Sciatic nerve (tissue), 2 donors: ENCODE measurements at places on chromosomes 12 and 14.

DNA sequence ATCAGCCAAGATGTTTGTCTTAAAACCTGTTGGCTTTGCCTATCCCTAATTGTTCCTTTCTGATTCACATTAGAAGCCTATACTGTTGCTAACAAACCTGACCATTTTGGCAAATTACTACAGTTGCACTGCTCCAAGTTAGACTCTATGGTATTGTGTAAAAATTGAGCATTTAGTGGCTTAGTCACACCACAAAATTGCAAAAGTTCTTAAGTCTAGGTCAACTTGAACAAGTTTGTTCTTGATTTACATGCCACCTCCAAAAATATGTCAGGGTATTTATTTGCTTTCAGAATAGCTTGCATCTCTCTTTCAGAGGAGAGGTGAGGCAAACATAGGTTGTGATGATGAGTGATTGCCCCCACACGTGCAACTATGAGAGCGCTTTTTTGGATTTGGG is 27.0 kb upstream of the PTHLH start:
- no peak for DNase-seq

DNA sequence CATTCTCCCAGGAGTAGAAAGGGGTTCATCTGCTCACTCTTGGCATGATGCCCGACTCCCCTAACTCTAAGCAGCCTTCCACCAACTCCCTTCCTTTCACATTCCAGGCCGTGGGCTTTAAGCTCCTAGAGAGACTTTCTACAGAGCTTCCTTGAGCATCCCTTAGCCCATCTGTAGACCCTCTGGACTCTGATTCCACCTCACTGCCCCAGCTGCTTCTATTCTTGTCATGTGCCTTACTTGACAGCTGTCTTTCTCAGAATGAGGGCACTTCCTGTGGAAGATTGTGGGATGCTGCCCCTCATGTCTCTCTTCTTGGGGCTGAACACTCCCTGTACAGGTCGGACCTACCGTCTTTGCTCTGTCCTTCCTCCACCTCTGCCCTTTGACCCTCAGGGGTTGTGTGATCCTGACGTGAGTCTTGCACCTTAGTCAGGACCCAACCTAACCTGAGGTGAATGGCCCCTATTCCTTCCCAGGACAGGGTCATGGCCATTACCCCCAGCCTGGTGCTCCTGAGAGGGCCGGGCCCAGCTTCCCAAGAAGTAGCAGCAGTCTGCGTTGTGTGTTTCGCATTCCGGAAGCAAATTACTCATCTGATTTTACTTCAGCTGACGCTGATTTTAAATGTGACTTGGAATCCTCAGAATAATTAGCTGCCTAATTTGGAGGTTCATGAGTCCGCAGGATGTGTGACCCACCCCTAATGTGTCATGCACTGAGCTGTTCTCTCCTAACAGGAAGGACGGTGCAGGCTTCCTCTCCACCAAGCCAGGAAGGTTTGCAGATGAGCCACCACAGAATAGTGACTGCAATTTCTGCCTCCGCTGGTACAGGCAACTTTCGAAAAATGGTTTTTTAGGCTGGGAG is 2.7 kb upstream of the GALNT6 start:
- no peak for DNase-seq

DNA sequence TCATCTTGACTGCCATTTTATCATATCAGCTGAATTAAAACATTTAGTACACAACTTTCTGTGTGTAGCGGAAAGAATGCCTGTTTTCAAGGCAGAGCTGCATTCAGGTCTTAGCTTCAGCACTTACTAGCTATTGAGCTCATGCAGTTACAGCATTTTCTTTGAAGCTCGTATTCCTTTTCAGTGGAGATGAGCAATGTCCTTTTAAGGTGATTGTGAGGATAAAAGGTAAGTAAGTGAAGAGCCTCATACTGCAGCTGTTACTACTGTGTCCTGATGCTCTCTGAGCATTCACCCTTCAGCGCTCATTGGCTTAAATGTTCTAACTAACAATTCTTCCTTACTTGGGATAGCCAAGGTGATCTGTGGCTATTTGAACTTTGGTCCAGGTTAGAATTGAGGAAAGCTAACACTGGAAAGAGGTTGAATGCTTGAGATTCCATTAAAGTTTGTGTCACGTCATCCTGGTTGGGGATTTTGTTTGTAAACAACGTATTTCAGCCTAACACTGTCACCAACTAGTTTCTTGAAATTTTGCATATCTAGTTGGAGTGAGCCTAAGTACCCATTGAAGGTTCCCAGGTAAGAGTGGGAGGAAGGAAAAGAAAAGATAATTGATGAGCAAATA is 71.4 kb downstream of the PAPOLA start:
- no peak for DNase-seq

DNA sequence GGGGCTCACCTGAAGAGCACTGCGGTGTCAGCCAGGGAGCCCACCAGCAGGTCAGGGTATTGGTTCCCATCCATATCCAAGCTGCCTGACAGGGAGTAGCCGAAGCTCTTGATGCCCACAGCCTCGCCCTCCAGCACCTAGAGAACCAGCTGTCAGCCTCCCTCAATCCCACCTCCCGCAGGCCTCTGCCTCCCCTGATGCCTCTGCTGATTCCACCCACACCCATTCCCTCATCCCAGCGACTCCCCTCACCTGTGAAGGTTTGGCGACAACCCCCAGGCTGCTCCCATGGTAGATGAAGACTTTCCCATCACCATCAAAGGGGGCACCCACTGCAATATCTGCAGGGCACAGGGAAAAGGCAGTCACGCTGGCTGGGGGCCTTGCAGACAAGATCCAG is 10.0 kb downstream of the ITGA7 start:
- peak; percentile 26 for DNase-seq

DNA sequence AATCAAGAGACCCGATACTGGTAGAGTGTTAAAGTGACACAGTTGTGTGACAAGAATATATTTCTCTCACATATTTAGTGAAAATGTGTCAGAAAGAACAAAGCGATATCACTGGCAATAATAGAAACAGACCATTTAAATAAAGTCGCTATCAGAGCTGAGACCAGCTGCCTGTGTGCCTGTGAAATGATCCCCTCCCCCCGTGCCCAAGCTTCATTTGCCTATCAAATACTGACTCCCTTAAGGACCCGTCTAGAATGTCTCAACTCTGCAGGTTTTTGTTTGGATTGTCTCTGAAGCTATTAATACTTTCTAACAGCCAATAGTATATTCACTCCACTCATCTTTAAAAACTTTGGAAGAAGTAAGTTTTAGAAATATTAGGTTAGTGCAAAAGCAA is 98.9 kb downstream of the EGLN3 start:
- no peak for DNase-seq

DNA sequence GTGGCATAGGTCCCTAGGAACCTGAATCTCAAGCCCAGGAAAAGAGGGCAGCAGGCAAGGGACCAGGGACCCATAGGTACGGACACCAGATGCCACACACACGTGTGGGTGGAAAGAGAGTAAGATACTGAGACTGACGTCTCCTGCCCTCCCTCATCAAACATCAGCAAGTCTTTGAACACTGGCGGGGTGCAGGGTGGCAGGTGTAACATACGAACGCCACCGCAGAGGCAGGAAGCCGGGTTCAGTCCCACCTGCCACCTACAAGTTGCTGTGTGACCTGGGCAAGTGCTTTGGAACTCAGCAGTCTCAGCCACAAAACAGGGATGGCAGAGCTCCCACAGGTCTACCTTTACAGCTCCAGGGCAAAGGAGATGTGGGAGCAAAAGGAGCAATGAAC is 11.1 kb downstream of the ACTN1 start:
- DNase-seq: no peak

GRCh38 chr14:104813286-104813685 is 12.4 kb downstream of the ZBTB42 start:
- peak; percentile 8 for DNase-seq

GRCh38 chr14:24565766-24566165 is 10.3 kb downstream of the CTSG start:
- no peak for DNase-seq

DNA sequence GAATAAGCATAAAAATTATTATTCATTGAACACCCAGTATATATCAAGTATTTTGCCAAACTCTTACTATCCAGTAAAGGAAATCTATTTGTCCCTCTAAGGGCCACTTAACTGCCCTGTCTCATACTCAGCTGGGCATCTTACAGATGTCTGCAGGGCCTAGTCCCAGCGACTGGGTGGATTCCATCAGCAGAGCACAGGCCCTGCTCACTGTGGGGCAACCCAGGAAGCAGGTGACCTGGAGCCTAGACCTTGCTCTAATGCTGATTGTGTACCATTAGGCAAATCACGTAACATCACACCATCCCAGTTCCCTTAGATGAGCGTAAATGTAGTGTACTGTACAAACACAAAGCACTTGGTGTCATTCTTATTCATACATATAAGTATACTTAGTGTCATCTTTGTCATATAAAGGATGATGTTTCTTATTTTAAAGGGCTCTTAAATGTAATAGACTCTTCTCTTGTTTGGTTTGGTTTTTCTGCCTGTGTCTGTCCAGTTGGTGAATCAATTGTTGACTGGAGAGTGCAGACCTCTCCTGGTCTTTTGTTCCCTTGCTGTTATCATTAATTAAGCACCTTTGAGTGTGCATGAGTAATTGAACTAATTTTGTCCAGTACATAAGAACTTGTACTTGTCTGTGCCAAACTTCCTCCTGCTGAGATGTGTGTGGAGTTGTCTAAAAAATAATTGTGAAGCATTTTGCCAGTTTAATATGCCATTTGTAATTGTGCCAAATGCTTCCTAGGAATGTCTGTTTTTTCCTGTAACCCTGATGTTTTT is 49.3 kb downstream of the RAB35 start:
- DNase-seq: no peak

DNA sequence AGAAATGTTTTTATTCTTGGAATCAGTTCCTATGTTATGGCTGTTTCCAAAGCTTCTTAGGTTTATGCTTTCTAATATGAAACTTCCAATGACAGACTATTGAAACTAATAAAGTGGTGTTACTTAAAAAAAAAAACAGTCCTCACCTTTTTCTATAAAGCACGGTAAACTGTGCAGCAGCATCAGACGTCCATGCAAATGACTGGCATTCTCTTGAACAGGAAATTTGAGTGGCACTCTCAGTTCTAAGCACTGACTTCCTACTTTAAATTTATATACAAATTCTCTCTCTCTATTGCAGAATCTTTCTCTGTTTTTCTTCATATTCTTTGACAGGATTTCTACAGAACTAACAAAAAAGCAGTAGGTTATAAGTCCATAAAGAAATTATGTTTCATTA is 2.8 kb upstream of the RAD51AP1 start:
- DNase-seq: no peak

DNA sequence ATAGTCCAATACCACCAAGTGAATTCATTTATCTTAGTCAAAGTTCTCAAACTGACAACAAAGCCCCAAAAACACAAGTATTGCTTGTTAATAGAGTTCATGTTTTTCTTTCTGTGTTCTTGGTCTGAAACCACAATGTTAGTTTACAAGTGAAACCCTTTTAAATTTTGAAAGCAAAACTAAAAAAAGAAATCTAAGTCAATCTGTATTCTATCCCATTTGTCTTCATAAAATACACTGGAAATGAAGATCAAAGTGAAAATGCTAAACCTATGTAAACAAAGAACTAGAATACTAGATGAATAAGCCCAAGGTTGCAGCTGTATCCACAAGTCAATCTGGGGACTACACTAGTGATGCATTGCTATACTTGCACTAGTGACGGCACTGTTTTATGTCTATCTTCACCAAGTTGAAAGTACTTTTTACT is 10.4 kb downstream of the MAP4K5 start:
- DNase-seq: no peak

DNA sequence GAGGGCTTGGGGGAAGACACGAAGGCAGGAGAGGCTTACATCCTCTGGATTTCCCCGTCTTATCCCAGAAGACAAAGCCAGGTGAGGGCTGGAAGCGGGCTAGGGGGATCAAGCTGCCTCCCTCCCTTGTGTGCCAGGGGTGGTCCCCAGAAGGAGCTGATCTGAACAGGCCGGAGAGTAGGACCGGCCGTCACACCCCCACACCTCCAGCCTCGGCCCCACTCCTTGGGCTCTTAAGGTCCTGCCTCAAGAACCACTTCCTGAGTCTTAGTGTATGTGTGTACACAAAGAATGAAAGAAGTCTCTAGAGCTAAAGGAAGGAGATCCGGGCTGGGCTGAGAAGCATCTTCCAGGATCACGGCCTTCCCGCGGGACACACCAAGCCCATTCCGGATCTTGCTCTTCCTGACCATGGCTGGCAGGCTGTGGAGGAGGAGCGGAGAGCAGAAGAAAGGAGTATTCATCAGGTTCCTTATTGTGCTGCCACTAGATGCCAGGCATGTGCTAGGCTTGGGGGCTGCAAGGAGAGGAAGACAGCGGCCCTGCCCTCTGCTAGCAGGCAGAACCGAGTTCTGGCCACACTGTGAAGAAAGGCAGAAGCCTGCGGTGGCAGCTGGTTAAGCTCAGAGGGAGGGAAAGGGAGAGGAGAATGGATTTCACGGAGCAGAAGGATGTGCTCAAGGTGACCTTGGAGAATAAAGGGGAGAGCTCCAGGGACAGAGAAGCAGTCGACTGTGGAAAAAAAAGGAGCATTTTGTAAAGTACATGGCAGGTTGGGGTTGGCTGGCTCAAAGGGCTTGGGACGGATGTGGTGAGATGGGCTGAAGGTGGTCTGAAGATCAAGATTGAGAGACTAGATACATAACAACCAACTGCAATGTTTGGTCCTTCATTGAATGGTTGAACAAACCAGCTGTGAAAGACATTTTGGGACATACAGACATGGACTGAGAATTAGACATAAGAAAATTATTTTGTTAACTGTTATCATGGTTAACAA is 1.3 kb upstream of the CD63 start:
- DNase-seq: peak; percentile 81

- DNase-seq: no peak
Measured at GRCh38 chr14:95500201-95500681, 16.2 kb downstream of the SYNE3 start.

DNA sequence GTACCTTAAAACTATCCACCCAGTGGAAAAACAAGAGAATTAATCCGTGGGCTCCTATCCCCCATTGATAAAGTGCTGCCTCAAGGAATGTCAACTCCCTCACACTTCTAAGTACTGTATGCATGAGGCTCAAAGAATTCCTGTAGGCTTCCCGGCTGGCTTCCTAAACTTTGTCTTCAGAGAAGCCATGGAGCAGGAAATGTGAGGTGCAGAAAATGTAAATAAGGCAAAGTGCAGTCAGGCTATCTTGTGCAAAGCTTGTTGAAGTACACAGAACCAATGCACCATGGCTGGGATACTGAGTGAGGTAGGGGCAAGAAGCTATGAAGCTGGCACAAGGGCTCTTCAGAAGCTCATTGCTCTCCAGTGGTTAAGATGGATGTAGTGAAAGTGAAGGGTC is 611.0 kb downstream of the FSCB start:
- DNase-seq: no peak

- no peak for DNase-seq
Measured at GRCh38 chr12:128938886-128939285, 85.6 kb downstream of the GLT1D1 start.

DNA sequence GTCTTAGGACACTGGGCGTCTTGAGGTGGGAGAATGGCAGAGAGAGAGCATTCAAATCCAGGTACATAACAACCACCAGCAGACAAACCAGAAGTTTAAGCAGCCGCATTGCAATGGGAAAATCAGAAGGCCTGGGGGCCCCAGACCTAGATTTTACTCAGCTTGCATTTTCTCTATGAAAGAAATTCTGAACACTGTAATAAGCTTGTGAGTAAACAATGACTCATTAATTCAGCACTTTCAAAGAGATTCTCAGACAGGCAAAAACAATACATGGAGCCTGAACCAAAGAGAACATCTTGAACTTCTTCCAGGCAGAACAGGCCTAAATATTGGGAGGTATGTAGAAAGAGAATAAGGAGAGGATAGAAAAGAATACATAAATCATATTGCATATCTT is 69.8 kb upstream of the IFNG-AS1 start:
- DNase-seq: no peak

GRCh38 chr12:42593874-42594273 is 4.3 kb upstream of the PRICKLE1 start:
- no peak for DNase-seq

GRCh38 chr12:101720118-101720517 is 19.1 kb downstream of the SYCP3 start:
- no peak for DNase-seq
